ENCODE measurements at places on chromosomes 3 and 15.
A peak's percentile ranks its signal among the peaks of the same experiment; 100 is the strongest.

DNA sequence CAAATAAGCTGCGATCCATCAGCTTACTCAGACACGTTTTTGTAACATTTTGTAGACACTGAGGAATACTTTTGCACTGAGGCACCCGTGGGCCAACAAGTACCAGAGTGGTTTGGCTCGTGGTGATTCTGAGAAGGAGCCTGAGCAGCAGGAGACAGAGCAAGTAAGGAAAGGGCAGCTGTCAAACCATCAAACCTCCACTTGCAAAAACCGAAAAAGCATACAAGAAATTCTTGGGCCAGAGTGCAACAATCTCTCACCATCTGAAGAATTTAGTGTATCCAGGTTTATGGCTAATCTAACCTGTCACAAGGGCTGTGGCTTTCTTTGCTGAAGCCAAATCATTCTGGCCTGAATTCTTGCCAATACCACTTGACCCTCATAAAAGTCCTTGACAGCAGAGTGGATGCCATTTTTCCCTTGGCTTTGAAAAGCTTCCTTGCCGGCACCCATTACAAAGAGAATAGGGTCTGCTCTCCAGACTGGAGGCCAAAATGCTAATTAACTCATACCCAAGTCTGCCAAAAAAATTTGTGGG is 56.7 kb downstream of the MYO1E start:
- DNase-seq = no peak

DNA sequence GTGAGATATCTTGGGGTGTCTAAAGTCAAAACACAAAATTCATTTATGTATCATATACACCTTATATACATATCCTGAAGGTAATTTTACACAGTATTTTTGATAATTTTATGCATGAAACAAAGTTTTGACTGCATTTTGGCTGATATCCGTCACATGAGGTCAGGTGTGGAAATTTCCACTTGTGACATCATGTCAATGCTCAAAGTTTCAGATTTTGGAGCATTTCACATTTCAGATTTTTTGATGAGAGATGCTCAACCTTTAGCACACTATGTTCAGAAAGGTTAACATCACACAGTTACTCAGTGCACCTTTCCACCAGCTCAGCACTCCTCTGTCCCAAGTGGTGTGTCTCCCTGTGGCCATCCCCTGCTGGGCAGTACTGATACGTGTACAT is 37.7 kb upstream of the CPB1 start:
- DNase-seq = no peak

- DNase-seq = no peak
Measured at GRCh38 chr3:4529876-4530588, 36.9 kb downstream of the ITPR1 start.

DNA sequence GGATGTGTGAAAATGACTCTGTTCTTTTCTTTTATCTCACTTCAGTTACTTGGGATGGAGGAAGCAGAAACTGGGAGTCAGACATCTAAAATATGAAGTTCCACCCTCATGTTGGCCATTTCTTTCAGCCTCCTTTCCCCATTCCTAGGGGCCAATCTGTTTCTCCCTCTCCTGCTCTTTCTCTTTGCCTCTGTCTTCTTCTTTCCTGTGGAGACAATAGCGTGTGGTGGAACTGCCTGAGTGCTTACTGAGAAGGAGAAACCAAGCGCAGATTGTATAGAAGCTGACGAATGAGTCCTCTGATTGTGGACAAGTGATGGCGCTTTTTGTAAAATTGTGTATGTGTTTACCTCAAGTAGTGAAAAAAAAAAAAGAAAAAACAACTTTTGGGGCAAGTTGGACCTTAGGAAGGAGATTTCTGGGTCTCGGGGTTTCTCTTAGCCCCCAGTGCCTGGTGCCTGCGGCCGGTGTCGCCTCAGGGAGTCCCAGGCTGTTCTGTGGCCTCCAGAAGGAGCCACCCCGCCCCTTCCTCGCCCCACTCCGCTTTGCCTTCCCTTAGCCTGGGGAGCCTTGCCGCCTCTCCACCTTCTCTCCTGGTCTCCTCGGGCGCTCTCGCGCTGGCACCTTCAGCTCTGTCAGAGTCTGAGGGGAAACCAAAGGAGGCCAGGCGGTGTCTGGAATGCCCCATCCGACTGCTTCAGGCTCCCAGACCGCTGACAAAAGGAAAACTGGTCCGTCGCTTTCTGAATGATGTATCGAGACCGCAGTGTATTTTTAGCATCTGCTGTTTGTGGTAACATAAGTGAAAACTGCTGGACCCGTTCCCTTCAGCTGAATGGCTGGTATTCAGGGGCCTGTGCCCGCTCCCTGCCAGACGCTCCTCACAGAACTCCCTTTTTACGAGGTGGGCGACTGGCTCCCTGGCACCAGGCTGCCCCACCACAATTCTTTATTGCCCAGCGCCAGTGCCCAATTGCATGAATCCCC is 30.1 kb downstream of the SCG5 start:
- no peak for DNase-seq

- DNase-seq = no peak
Measured at GRCh38 chr3:109819734-109820133, 482.4 kb upstream of the DPPA4 start.

DNA sequence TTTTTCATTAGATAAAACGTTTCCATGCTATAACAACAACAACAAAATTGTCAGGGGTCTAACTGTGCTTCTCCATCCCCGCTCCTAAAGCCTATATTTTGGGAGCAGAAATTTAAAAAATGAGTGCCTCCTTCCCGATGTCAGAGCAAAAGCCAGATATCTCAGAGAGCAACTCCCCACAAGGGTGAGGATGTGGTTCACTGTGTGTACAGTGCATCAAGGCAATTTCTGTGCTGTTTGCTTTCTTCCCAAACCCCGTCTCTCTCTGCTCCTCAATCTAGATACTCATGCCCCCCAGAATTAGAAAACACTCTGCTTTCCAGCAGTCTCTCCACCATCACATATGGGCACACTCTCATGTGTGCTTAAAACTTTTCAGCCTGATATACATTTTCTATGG is 76.7 kb upstream of the MBNL1 start:
- no peak for DNase-seq

DNA sequence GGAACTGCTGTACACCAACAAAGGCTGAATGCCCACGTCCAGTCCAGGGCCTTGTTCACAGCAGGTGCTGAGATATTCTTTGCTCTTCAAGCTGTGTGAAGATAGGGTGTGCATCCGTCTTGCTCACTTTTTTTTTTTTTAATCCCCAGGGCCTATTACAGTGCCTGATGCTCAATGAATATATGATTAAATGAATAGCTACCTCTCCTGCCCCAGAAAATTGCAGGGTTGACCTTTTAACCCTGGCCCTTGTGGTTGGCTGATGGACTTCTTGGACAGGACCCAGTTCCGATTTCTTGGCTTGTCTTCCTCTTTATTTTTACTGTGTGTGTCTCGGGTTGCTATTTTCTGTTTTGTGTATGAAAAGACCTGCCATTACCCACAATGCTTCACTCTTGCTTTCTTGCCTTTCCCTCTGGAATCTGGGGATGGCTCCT is 2.9 kb upstream of the FYTTD1 start:
- no peak for DNase-seq

DNA sequence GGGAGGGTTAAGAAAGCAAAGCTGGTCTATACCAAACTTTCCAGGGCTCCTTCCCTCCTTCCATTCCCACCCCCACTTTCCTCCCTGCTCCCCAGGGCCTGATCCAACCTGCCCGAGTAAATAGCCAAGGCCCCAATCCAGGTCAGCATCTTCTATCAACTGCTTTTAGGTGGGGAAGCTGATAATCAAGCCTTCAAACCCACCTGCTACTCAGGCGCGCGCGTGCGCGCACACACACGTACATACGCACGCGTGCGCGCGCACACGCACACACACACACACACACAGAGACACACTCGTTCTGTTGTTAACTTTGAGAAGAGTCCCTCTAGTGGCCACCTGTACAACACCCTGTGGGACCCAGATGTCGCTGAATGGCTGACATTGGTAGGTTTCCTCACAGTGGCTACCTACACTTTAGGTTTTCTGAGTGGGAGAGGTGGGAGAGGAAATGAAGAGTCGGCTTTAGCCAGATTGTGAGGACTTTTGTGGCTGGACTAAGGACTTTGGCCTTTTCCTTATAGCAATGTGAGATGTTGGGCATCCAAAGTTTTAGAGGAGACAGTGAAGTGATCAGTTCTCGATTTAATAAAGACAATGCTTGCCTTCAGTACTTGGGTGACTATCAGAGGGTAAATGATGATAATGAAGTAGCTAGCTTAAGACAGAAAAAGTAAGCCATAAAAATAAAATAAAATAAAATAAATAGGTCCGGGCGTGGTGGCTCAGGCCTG is 179.9 kb upstream of the C2CD4B start:
- DNase-seq = peak; percentile 59

- DNase-seq = no peak
Measured at GRCh38 chr15:55796321-55796965, 53.5 kb upstream of the PRTG start.

- no peak for DNase-seq
Measured at GRCh38 chr3:42298259-42298658, 32.3 kb upstream of the CCK start.

DNA sequence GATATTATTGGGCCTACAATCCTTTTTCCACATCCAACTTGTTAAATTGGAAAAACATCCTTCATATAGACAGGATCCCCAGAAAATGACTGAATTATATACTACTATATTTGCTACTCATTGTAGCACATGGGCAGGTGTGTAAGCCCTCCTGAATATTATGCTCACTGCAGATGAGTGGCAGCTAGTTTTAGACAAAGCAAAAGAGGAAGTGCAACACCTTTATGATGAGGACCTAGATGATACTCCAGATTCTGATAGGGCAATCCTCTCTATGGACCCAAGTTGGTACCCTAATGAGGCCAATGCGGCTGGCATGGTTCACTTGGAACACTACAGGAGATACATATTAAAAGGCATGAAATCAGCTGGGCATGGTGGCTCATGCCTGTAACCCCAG is 119.1 kb upstream of the PLCL2 start:
- no peak for DNase-seq

DNA sequence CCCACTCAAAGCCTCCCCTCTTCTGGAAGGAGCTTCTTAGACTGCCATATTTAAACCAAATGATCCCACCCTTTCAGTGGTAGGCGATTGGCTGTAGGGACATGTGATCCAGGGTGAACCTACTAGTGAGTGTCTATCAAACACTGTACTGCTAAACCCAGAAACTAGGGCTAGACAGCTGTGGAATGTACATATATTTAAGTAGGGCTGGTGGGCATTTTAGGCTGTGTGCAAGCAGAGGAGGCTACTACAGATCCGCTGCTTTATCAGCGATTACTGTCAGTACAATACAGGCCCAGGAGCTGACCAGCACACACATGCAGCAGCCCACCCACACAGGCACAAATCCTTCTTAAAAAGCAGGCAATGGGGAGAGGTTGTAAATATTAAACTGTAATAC is 15.4 kb upstream of the LARP6 start:
- DNase-seq = no peak

DNA sequence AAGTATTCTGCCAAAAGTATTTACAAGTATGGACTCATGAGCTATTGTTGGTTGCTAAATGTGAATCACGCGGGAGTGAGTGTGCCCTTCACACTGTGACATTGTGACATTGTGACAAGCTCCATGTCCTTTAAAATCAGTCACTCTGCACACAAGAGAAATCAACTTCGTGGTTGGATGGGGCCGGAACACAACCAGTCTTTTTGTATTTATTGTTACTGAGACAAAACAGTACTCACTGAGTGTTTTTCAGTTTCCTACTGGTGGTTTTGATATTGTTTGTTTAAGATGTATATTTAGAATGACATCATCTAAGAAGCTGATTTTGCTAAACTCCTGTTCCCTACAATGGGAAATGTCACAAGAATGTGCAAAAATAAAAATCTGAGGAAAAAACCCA is 30.3 kb downstream of the SYNM start:
- DNase-seq = no peak

GRCh38 chr3:36733162-36733696 is 31.1 kb downstream of the DCLK3 start:
- DNase-seq = no peak

DNA sequence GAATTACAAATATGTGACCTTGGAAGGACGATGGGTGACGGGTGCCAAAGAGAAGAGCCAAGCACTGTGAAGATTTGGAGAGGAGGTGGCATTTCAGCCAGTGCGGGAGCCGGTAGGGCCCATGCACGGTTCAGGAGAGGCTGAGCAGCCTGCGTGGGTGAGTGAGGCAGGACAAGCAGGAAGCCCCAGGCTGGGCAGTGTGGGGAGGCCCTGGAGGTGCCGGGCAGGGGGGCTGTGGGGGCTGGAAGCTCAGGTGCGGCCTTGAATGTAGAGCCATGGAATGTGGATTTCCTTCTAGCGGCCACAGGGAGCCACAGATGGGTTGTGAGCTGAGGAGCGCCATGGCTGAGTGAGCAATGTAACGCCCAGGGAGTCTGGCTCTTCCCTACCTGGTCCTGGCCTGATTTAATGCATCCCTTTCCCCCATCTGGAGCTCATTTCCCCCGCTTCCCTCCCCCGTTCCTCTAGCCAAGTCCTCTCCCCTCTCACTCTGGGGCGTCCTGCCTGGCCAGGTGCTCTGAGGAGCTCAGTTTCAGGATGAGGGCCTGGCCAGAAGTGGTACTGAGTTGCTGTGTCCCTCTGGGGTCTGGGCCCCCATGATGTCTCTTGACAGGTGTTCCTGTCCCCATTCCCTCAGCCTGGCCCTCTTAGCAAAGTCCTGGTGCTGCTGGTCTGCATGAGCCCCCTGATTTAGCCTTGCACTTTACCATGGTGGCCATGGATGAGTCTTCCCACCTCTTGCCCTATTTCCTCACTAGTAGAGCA is 41.8 kb upstream of the IQSEC1 start:
- no peak for DNase-seq

GRCh38 chr15:57167821-57168395 is 208.4 kb upstream of the CGNL1 start:
- DNase-seq = no peak

GRCh38 chr15:94671858-94672532 is 440.6 kb downstream of the MCTP2 start:
- DNase-seq = peak; percentile 22

DNA sequence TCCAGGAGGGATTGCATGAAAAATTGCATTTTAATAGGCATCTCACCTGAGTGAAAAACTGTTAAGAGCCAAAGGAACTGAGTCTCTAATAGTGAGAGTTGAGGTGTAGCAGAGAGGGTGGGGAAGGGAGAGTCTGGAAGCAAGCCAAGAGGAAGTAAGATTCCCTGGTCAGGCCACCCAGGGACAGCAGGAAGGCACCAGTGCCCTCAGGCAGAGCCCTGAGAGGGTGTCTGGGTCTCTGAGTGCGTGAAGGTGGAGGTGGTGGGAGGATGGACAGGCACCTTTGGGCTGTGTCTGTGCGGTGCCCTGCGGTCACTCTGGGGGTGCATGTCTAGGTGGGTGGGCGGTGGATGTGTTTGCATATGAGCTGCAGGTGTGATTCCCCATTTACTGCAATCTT is 300.4 kb upstream of the ROPN1 start:
- peak; percentile 64 for DNase-seq

DNA sequence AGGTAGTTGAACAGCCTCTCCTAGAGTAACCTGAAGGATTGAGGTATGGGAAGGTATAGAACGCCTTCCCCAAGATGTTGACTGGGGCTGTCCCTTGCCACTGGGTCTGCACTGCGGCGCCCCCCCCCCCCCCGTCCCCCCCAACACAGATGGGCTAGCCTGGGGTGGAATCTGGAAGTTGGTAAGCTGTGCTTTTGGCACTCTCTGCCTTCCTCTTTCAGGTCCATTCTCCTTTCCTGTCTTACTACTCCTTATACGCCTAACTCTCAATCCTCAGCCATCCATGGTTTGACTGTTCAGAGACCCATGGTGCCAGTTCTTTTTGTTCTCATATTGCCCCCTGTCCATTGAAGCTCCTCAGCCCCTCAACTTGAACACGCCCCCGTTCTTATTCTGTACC is 42.8 kb downstream of the MAP2K1 start:
- no peak for DNase-seq
